ENCODE measurements at places on chromosomes 1 and 21.
A peak's percentile ranks its signal among the peaks of the same experiment; 100 is the strongest.

- DNase-seq, result no peak
Observed at GRCh38 chr1:110384581-110385321, 6.1 kb downstream of the SLC16A4 start.

- no peak for DNase-seq
Observed at GRCh38 chr1:187714470-187714869, 885.7 kb downstream of the PLA2G4A start.

DNA sequence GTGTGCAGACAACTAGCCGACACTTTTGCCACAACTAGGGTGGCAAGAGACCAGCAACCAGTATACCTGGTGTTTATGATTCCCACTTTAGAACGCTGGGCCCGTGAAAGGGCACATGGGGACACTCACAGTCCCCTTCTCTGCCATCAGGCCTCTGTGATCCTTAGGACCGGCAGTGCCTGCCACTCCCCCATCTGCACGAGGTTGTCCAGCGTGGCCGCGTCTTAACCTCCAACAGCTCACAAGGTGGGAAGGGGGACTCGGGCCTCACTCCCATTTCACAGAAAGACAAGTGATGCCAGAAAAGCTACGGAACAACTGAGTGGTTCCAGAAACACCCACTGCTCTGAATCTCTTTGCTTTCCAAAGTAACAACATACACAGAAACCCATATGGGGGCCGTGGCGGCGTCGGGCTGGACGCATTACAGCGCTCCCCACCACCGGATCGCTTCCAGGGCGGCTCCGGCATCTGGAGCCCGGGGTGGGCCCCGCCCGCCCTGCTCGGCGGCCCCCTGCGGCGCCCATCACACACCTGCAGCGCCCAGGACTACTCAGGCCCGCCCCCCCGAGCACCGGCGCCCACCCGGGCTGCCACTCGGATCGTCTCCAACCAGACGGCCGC is 1.0 kb downstream of the ZNF496 start:
- DNase-seq, result no peak

GRCh38 chr1:26279456-26280332 is at the start of gene SH3BGRL3:
Gene SH3BGRL3 (plus strand): TSS chr1:26280086. CDS start chr1:26280156, 70 bp downstream.
- peak; percentile 73 for DNase-seq

GRCh38 chr1:76006234-76006633 is 68.3 kb upstream of the ST6GALNAC3 start:
- DNase-seq, result no peak

GRCh38 chr1:235442788-235443429 is 61.3 kb downstream of the B3GALNT2 start:
- DNase-seq, result no peak

- DNase-seq, result no peak
Observed at GRCh38 chr1:179757933-179758332, 14.8 kb downstream of the FAM163A start.

- DNase-seq, result no peak
Observed at GRCh38 chr1:21338573-21339355, 48.5 kb upstream of the ECE1 start.

DNA sequence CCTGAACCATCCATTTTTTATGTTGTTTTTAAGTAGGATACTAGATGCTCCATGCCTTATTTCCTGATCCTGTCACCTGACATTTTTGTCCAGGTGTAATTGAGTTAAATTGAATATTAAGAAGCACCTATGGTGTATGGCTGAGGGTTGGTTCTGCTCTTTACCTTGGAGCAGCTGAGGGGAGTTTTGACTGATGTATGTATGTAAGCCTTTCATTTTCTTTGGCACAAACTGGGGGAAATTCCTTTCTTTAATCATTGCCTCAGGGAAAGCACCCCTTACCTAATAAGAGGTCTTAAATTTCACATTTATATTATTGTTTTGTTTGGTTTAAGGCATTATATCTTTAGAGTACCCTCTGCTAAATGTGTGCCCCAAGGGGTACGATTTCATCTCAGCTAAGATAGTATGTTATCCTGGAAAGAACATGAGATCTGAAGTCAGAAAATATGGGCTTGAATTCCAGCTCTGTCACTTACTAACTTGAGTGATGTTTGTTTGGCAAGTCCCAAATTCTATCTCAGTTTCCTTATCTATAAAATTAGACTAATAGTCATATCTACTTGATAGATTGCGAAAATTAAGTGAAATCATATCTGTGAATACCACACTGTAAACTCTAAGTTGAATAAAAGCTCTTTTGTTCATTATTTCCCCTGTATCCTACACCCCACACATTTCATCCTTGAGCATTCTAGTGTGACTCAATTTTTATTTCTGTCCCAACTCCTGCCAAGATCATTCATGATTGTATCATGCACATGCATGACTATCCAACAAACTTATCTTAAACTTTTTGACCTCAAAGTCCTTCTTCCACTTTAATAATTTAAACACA is 57.7 kb upstream of the NUF2 start:
- DNase-seq, result no peak

DNA sequence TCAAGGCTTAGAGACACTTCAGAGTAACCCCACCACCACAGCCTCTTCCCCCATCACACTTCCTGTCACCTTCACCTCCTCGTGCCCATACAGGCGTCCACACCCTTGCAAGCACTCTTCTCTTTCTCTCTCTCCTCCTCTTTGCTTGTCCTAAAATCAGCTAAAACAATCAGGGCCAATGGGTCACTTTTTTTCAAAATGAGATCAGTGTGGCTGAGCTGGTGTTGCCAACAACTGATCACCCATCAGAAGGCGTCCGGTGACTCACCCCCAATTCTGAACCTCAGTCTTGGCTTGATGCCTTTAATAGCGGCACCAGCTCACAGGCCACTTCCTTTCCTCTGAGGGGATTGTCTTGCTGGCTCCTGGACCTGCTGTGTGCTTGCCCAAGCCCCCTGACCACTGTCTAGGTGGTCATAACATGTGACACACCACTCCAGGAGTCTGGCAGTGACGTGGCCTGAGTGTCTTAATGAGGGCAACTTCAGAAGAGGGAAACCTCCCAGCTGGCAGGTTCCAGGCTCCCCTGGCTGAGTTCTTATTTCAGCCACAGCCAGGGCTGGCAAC is 1.6 kb downstream of the DRAXIN start:
- DNase-seq, result no peak

- DNase-seq, result no peak
Observed at GRCh38 chr1:233491953-233492620, 121.8 kb upstream of the KCNK1 start.

DNA sequence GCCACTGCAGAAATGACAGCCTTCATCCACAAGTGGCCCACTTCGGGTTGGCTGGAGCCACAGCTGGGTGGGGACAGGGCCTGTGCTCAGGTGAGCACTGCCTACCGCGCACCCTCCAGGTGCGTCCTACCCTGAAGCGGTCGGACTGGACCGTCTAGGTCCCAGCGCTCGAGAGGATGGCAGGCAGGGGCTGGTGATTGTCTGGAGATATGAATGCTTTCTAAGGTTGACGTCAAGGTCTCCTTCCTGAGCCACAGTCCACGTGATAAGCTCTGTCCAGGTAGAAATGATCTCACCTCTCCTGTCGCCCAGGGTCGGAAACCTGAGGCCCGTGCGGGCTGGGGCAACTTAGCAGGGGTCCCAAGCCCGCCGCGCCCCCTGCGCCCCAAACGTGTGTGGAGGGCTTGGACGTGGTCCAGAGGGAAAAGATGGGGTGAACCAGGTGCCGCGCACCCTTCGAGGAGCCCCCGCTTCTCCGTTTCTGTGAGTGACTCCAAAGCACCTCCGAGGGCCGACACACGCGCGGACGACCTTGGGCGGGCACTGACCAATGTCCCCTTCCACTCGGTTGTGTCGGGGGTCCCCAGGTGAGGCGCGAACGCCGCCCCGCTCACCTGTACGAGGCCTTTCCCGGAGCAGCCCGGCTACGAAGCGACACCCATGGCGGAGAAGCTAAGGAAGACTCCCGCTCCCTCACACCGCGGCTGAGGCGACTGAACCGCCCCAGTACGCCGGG is 853 bp upstream of the DOP1B start:
- DNase-seq, result no peak

- no peak for DNase-seq
Observed at GRCh38 chr1:205144751-205145150, 23.0 kb upstream of the RBBP5 start.

- DNase-seq, result no peak
Observed at GRCh38 chr1:197783510-197783948, 8.2 kb upstream of the DENND1B start.
